ENCODE measurements at places on chromosomes 7 and 10.
A peak's percentile ranks its signal among the peaks of the same experiment; 100 is the strongest.

GRCh38 chr7:128707752-128708151 is 31.4 kb upstream of the CALU start:
- DNase-seq, result no peak

DNA sequence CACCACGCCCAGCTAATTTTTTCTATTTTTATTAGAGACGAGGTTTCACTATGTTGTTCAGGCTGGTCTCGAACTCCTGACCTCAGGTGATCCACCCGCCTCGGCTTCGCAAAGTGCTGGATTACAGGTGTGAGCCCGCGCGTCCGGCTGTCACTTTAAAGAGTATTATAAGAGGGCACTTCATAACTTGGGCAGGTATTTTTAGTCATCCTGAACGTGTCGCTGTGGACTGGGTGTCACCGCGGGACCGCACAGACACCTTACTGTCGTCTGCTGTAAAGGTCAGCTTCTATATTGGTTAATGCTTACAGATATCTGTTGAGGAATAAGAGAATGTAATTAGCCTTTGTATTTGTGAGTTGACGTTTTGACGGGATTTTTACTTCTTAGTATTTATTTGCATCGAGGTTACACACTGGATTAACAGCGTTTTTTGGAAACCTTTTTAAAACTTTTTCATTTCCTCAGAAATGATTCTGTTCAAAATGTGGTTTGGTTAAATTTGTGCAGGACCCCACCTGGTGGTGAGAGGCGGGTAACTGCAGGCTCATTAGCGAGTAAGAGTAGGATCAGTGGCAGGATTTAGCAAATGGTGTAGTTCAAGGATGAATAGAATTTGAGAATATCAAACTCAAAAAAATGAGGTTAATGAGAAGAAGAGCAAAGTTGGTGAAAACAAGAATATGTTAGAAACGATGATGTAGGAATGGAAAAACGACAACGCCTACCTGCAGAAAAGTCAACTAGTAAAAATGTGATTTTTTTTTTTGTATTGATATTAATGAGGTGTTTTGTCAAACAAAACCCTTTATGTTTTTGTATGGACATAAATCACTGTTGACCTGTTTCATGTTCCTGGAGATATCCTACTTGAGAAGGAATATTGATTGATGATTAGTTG is 3.2 kb downstream of the DNAJB6 start:
- DNase-seq, result peak; percentile 71

- DNase-seq, result no peak
Observed at GRCh38 chr10:113997428-113997827, 46.2 kb upstream of the ADRB1 start.

DNA sequence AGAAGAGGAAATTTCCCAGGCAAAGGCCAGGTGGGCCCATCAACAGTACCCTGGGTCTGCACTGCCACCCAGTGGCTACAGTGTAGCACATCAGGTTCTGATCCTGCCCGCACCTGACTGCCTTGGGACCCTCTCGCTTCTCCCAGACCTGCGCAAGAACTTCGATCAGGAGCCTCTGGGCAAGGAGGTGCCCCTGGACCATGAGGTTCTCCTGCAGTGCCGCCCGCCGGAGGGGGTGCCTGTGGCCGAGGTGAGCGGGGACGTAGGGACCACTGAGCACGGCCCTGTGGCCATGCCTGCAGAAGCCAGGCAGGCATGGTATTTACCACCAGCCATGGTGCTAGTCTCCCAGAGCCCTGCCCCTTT is 33.9 kb upstream of the SLC29A3 start:
- DNase-seq, result peak; percentile 55

- no peak for DNase-seq
Observed at GRCh38 chr7:90705391-90706071, 109.4 kb downstream of the CDK14 start.

GRCh38 chr7:3981281-3981680 is 680.2 kb downstream of the SDK1 start:
- no peak for DNase-seq

- DNase-seq, result no peak
Observed at GRCh38 chr7:40341836-40342235, 207.0 kb downstream of the SUGCT start.

GRCh38 chr10:96524741-96525140 is 11.0 kb upstream of the TLL2 start:
- DNase-seq, result no peak

GRCh38 chr7:159118197-159118595 is 26.5 kb downstream of the VIPR2 start:
- no peak for DNase-seq

DNA sequence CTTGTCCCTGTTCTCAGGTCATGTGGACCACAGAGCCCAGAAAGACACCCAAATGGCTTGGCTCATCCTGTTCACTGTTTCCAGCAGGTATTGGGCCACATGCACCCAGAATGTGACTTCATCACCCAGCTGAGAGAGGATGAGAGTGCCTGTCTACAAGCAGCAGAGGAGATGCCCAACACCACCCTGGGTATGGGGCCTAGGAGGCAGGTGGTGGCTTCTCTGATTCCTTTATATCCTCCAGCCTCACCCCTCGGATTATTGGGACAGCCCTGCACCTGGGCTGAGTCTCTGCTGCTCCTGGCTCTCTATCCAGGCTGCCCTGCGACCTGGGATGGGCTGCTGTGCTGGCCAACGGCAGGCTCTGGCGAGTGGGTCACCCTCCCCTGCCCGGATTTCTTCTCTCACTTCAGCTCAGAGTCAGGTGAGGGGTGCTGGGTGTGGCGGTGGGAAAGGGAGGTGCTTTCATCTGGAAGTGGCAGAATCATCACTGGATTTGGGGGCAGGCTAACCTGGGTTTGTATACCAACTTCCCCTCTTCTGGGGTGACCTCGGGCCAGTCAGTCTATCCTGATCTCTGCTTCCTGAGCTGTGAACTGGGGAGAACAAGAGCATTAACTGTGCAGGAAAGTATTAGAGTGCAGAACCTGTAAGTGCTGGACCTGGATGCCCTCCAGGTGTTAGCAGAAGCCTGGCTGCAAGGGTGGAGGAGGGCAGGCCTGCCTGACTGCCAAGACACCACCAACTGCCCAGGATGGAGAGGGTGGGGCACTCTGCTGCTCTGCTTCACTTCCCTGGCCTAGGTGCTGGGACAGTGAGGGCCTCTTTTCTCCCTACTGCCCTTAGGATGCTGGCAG is 5.2 kb downstream of the GHRHR start:
- DNase-seq, result no peak

DNA sequence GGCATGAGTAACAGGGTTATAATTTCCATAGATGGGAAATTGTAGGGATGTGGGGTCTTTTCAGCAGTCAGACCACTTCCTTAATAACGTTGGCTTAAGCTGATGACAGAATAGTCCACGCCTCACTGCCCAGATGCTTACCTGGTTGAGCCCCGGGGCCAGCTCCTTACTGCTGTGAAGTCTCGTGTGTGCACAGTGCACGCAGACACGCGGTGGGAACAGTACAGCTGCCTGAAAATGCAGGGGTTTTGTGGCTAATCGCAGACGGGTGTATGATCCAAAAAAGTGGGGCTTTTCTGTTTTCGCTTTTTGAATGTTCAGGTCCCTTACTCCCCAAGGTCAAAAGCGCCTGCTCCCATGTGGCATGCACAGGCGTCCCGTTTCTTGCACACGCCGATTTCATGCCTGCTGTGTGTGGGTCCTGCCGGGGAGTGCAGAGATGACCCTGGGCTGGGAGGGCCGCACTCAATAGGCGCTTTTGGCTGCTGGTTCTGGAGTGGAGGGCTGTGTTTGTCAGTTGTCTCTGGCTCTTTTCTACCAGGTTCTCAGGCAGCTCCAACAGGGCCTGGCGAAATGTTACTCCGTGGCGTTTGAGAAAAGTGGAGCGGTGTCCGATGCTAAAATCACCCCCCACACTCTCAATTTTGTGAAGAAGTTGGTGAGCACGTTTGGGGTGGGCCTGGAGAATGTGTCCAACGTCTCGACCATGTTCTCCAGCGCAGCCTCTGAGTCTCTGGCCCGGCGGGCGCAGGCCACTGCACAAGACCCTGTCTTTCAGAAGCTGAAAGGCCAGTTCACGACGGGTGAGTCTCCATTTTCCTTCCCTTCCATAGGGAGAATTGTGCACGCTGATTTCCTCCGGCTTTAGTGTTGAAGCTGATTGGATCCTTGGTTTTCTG is 116.0 kb downstream of the TRRAP start:
- DNase-seq, result no peak

GRCh38 chr10:22086730-22087401 is 83.3 kb upstream of the DNAJC1 start:
- DNase-seq, result peak; percentile 84

- no peak for DNase-seq
Observed at GRCh38 chr7:135206941-135207391, 4.4 kb downstream of the WDR91 start.

DNA sequence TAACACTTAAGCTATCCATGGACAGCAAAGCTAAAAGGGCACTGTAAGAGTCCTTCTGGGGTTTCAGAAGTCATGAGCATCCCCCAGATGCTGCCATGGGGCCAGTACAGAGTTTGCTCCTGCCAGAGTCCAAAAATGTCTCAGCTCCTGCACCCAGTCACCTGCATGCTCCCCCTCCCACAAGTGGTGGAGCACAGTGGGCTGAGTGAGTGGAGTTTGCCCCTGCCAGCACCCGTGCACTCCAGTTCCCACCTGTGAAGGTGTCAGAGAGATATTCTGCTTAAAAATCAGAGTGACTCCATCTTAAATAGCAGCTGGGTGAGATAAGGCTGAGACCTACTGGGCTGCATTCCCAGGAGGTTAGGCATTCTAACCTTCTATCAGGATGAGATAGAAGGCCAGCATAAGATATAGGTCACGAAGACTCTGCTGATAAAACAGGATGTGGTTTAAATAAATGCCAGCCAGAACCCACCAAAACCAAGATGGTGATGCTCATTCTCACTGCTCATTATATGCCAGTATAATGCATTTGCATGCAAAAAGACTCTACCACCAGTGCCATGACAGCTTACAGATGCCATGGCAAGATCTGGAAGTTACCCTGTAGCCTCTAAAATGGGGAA is 140.1 kb upstream of the ZNF92 start:
- no peak for DNase-seq

GRCh38 chr10:129942391-129942790 is 21.7 kb downstream of the EBF3 start:
- DNase-seq, result no peak

DNA sequence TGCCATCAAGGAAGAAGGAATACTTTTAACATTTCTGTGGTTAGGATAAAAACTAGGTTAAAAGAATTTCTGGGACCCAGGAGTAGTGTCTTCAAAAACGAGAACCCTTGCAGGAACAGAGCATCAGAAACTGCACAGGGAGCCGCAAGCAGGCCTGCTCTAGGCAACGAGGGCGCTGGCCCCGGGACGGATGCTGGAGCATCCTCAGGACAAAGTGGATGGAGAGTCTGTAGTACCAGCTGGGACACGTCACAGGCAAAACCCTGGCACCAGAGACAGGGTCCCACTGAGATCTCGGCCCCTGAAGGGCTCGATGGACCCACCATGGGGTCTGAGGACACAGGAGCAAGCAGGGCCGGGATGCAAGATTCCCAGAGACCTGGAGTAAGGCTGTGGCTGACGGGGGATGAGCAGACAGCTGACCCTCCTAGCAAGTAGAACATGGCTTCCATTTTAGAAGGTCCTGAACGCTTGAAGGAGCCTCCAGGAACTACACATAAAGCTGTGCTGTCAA is 106.6 kb downstream of the GALNT11 start:
- DNase-seq, result no peak

GRCh38 chr7:148982654-148983199 is 45.6 kb downstream of the PDIA4 start:
- DNase-seq, result no peak

DNA sequence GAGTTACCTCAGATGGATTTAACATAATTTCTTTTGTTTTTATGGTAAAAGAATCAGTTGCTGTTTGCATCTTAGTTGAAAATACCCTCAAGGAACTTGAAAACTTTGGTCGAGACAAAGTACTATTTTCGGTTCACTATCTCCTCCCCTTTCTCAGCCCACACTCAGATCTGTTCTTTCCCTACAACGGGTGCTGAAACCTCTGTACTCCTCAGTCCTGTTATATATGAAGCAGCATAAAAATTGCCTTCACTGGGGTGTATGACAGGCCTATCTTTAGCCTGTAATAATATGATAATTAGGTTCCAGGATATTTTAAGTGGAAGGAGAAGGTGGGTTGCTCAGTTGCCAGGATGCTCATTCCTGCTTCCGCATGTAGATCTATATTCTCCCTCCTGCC is 105.2 kb upstream of the NOBOX start:
- DNase-seq, result no peak

- no peak for DNase-seq
Observed at GRCh38 chr10:74081941-74082718, 68.5 kb downstream of the AP3M1 start.

DNA sequence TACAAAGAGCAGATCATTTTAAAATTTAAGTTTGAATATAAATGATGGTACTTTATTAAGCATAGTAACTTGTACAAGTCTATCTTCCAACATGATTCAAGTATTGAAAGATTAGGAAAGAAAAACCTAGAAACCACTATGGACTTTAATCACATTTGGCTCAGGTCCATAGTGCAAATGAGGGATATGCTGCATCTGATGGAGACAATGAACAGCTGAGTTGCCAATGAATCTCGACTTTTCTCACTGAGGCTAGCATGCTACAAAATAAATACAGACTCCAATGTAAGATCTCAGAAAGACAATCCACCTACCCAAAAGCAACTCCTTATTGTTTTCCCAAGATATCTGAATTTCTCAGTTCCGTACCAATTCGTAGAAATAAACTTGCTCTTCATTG is 89.8 kb downstream of the SEMA3A start:
- no peak for DNase-seq

DNA sequence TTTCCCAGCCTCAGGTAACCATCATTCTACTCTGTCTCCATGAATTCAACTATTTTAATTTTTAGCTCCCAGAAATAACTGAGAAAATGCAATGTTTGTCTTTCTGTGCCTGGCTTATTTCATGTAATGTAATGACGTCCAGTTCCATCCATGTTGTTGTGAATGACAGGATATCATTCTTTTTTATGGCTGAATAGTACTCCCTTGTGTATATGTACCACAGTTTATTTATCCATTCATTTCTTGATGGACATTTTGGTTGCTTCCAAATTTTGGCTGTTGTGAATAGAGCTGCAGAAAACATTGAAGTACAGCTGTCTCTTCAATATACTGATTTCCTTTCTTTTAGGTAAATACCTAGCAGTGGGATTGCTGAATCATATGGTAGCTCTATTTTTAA is 10.5 kb downstream of the ATRNL1 start:
- no peak for DNase-seq

DNA sequence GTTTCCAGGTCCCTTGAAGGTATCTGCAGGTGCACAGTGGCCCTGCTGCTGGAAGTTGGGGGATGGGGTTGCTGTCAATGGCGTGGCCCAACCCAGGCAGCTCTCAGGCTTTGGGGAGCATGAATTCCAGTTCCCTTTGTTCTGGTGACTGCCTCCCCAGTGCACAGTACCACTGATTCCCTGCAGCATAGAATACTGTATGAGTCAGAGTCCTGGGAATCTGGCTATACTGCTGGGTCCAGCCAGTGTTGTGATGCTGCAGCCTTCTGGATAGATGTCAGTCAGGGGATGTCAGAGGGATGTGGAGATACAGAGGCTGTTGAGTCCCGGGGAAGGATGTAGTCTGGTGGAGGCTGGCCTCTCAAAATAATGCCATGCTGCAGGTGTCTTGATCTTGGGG is 99.3 kb downstream of the LANCL2 start:
- DNase-seq, result no peak

Data from left kidney (tissue), 8 donors.